Activated CD4-positive, alpha-beta memory T cell treated with anti-CD3 and anti-CD28 coated beads for 36 hours (primary cell): ENCODE measurements at places on chromosomes 2 and 18. TPM values are rescaled to one million over a fixed set of nuclear protein-coding genes. Genes with fewer than 3 reads are reported as not detected.

CHST9 gene
- total RNA-seq: not detected

ARHGAP28 gene
- not detected for total RNA-seq

GRCh38 chr2:27071990-27072830 is 756 bp upstream of the OST4 start:
- H3K27me3 ChIP-seq: no peaks in the 10 kb centered on the region
- H3K27ac ChIP-seq: peak overlapping the region; percentile 93
- H3K4me1 ChIP-seq: peaks cover 72% of the 10 kb centered on the region
- H3K36me3 ChIP-seq: peaks cover 18% of the 10 kb centered on the region

- H3K36me3 ChIP-seq: no peaks in the 10 kb centered on the region
- H3K4me1 ChIP-seq: no peaks in the 10 kb centered on the region
- no peak for DNase-seq
Observed at GRCh38 chr18:73446502-73446901, 578.7 kb upstream of the NETO1 start.

- no peak for DNase-seq
- H3K27me3 ChIP-seq: no peaks in the 10 kb centered on the region
- no peaks in the 10 kb centered on the region for H3K36me3 ChIP-seq
- no peak overlapping the region for H3K27ac ChIP-seq
- H3K4me3 ChIP-seq: no peak overlapping the region
- H3K4me1 ChIP-seq: peaks cover 70% of the 10 kb centered on the region
Observed at GRCh38 chr2:160418853-160419252, 74.8 kb downstream of the RBMS1 start.

GRCh38 chr2:42859006-42859552 is 66.7 kb upstream of the HAAO start:
- H3K27me3 ChIP-seq: no peaks in the 10 kb centered on the region
- H3K4me3 ChIP-seq: no peak overlapping the region
- H3K36me3 ChIP-seq: no peaks in the 10 kb centered on the region
- peaks cover 6% of the 10 kb centered on the region for H3K4me1 ChIP-seq

- H3K36me3 ChIP-seq: peaks cover 3% of the 10 kb centered on the region
- H3K4me3 ChIP-seq: no peak overlapping the region
- H3K27me3 ChIP-seq: no peaks in the 10 kb centered on the region
- no peak for DNase-seq
- H3K4me1 ChIP-seq: no peaks in the 10 kb centered on the region
- no peak overlapping the region for H3K27ac ChIP-seq
Observed at GRCh38 chr18:22667156-22667555, 249.4 kb upstream of the CTAGE1 start.

DNA sequence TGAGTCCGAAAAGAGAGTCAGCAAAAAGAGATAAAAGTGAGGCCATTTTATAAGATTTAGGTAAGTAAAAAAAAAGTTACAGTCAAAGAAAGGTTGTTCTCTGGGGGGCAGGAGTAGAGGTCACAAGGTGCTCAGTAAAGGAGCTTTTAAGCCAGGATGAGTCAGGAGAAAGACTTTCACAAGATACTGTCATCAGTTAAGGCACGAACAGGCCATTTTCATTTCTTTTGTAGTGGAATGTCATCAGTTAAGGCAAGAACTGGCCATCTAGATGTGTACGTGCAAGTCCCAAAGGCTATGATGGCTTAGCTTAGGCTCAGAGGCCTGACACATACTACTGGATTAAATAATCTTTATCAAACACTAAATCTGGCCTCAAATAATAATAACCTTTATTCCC is 1207.3 kb upstream of the FAM98A start:
- H3K36me3 ChIP-seq: no peaks in the 10 kb centered on the region
- H3K4me3 ChIP-seq: no peak overlapping the region
- H3K27me3 ChIP-seq: no peaks in the 10 kb centered on the region
- DNase-seq: no peak

DNA sequence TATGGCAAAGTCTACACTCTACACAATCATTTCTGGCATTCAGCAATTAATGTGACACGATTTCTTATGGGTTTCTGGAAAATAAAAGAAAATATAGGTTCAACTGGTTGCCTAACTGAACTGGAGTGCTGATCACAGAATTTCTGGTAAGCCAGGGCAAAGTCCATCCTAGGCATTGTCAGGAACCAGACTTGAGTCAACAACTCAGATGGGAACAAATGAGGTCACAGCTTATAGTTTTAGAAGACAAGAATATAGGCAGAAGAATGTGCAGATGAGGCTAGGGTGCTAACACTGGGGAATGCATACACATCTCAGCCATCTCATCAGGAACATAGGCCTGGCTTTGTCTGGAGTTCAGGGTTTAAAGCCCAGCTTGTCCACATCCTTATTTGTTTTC is 317.2 kb upstream of the ID2 start:
- H3K27me3 ChIP-seq: no peaks in the 10 kb centered on the region
- H3K36me3 ChIP-seq: no peaks in the 10 kb centered on the region
- no peak for DNase-seq
- no peak overlapping the region for H3K27ac ChIP-seq
- H3K4me1 ChIP-seq: no peaks in the 10 kb centered on the region
- no peak overlapping the region for H3K4me3 ChIP-seq

SESTD1 gene
- total RNA-seq: 11.6 TPM

CARF gene
- total RNA-seq: 5.2 TPM

- DNase-seq: no peak
- H3K4me3 ChIP-seq: no peak overlapping the region
- H3K27ac ChIP-seq: no peak overlapping the region
- peaks cover 3% of the 10 kb centered on the region for H3K27me3 ChIP-seq
Observed at GRCh38 chr2:1923541-1923940, 179.2 kb upstream of the PXDN start.

SEC11C gene
- total RNA-seq: 119 TPM

DNA sequence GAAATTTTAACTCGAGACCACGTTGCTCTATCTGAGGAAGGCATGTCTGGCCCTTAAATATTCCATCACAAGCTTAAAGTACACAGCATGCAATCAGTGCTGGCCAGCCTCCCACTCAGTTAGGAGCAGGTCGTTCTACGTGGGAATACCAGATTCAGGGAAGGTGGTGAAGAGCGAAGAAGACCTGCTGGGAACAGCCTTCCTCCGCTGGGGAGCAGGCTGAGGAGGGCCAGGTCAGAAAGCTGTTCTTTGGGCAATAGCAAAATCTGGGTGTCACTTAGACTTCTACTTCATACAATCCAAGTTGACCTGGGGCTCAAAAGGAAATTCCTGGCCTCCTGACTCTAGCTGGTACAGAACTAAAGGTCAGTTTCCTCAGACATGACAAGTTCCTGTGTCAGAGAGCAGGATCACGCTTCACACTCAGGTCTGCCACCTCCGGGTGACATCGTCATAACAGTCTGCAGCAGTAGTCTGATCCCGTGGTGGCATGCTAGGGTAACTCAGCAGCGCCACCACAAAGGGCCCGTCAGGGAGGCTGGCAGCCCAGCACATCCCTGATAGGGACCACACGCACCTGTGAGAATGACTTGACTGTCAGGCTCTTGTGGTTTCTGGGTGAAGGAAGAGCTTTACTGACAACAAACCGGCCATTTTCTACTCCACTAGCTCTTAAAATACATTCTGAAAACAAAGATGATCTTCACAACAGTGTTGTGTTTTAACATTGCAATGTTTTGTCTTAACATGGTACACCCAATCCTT is 35.2 kb upstream of the NAPG start:
- no peak overlapping the region for H3K4me3 ChIP-seq
- peak; percentile 80 for DNase-seq
- peaks cover 1% of the 10 kb centered on the region for H3K27me3 ChIP-seq
- H3K4me1 ChIP-seq: peaks cover 8% of the 10 kb centered on the region
- H3K27ac ChIP-seq: no peak overlapping the region

DNA sequence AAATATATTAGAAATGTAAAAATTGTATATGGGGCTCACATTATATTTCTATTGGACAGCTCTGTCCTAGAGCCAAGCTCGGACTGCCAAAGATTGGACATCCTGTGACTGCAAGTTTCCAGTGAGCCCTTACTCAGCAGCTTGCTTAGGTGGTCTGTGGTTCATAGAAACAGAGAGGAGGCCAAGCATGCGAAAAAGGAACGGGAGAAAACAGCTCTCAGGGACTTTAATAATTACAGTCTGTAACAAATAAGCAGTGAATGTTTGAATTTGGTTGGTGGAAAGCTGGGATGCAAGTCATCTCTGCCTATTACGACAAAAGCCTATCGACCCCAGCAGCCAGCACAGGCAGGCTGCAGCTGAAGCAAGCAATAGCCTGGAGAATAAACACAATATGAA is 35.6 kb downstream of the WIPF1 start:
- no peaks in the 10 kb centered on the region for H3K27me3 ChIP-seq
- peak overlapping the region; percentile 60 for H3K27ac ChIP-seq
- peaks cover 24% of the 10 kb centered on the region for H3K4me1 ChIP-seq
- H3K36me3 ChIP-seq: peaks cover 36% of the 10 kb centered on the region

- no peak overlapping the region for H3K4me3 ChIP-seq
- peaks cover 11% of the 10 kb centered on the region for H3K36me3 ChIP-seq
- no peaks in the 10 kb centered on the region for H3K27me3 ChIP-seq
- DNase-seq: no peak
- no peak overlapping the region for H3K27ac ChIP-seq
Observed at GRCh38 chr2:25844089-25844488, 34.2 kb downstream of the ASXL2 start.

DNA sequence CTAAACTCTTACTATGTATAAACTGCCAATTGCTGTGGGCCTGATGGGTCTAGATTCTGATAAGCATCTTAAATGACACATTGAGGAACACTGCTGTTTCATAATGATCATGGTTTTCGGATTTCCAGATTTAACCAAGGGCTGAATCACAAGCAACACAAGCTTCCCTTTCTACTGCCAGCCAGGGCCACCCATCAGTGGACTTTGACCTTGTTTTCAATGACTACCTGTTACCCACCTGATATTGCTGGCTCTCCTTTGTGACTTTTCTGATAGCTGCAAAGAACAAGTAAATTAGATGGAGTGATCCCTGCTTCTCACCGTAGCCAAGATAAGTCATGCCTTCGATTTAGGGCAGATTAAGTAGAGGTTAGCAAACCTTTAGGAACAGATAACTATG is 259.0 kb downstream of the PAX3 start:
- H3K27ac ChIP-seq: no peak overlapping the region
- no peak for DNase-seq
- H3K4me3 ChIP-seq: no peak overlapping the region
- no peaks in the 10 kb centered on the region for H3K4me1 ChIP-seq

GRCh38 chr2:196239622-196240587 is 68.5 kb upstream of the STK17B start:
- H3K36me3 ChIP-seq: peaks cover 3% of the 10 kb centered on the region
- DNase-seq: peak; percentile 94
- H3K4me1 ChIP-seq: peaks cover 84% of the 10 kb centered on the region

TCF23 gene
- not detected for total RNA-seq

KLHL30 gene
- total RNA-seq: not detected

DNA sequence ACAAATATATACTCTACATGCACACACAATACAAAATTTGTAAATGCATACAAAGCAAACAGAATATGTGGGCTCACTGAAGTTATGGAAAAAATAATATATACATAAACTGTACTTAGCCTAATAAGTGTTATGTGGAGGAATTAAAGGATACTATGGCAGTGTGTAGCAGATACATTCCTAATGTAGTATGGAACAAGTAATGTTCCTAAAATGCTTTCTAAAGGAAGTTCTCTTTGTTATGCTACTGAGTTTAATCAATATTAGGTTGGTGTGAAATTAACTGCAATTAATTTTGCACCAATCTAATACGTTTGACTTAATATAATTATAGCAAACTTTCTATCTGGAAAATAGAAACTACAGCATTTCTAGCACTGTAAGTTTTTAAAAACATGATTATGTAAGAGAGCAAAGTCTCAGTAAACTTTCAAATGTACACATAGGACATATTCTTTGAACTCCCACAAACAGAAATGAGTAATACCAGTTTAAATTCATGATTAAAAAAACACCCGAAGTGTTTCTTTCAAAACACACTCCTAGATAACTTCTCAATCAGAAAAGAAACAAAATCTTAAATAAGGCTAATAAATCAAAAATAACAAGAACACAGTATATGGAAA is 331.3 kb downstream of the LRRTM4 start:
- H3K27me3 ChIP-seq: no peaks in the 10 kb centered on the region
- H3K27ac ChIP-seq: no peak overlapping the region
- H3K4me1 ChIP-seq: no peaks in the 10 kb centered on the region

SP140 gene
- total RNA-seq: 150 TPM

TRPM8 gene
- not detected for total RNA-seq

DNA sequence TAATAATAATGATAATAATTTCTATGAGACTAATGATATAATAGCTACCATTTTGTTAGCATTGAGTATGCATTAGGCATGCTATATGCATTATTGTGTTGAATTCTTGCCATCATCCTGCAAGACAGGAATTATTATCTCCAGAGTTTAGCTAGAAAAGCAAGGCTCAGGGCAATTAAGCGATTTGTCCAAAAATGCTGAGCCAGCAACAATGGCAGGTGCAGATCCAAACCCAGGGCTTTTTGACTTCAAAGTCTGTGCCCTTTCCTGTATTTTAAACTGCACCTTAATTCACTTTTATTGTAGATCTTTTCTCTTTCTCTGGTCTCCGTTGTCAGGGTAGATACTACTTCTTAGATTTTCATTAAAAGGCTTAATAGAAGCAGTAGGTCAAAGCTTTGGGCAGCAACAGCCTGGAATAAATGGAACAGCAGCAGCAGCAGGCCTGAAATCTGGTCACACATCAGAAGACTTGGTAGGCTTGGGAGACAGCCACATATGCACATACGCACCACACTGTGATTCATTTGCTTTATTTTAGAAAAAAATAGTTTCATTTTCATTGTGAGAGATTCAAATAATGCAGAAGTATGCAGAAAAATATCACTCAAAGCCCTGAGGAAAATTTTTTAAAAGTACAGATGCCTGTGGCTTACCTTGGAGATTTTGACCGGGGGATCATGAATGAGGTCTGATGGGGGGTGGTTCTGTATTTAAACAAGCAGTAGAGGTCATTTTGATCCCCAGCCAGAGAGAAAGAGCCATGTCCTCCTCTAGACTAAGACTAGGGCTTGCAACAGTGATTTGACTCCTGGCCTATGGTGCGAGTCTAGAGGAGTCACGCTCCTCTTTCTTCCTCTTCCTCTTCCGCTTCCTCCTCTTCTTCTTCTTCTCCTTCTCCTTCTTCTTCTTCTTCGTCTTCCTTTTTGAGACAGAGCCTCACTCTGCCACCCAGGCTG is 455.7 kb downstream of the TSN start:
- no peak overlapping the region for H3K4me3 ChIP-seq
- H3K4me1 ChIP-seq: no peaks in the 10 kb centered on the region
- DNase-seq: no peak
- H3K27me3 ChIP-seq: no peaks in the 10 kb centered on the region

GAD1 gene
- total RNA-seq: 2.6 TPM

G6PC2 gene
- not detected for total RNA-seq

DNA sequence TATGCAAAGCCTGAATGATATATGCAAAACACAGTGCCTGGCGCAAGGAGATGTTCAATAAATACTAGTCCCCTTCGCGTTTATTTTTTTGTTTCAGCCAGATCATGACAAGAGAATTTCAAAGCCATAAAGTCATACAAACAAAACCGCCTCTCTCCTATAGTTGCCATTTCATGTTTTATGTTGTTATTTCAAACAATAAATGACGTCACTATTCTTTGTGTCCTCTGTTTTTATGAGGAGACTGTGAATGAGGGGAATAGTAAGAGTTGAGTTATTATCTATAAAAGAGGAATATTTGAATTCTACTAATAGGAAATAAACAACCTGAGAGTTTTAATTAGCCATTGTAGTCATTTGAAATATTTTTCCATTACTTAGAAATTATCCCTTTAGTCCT is 464.5 kb downstream of the THSD7B start:
- no peaks in the 10 kb centered on the region for H3K4me1 ChIP-seq
- no peaks in the 10 kb centered on the region for H3K36me3 ChIP-seq
- H3K27me3 ChIP-seq: no peaks in the 10 kb centered on the region
